Renal cortical epithelial cell (primary cell): ENCODE measurements at places on chromosomes 12 and 14.

DNA sequence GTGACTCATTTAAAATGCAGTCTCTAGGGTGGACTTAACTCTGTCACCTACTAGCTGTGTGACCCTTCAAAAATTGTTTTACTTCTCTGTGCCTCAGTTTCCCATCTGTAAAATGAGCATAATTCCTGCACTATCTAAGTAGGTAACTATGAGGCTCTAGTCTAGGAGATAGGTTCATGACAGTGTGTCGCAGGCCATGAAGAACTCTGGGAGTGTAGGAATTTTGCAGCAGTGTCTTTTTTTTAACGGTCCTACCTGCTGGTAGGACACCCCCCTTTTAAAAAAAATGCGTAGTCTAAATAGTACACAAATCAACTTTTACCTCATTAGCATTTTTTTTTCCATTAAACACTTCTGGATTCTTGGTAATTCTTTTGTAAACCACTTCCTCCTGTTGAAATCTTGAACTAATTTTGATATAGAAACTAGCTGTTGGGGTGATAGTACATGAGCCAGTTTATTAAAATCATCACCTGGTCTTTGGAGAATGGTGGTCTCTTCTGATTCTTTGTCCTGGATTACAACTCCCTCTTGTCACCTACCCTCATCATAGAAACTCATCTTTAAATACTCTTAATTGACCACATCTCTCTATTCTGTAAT lies 86.0 kb upstream of the SLC38A2 start:
- DNase-seq: no peak

DNA sequence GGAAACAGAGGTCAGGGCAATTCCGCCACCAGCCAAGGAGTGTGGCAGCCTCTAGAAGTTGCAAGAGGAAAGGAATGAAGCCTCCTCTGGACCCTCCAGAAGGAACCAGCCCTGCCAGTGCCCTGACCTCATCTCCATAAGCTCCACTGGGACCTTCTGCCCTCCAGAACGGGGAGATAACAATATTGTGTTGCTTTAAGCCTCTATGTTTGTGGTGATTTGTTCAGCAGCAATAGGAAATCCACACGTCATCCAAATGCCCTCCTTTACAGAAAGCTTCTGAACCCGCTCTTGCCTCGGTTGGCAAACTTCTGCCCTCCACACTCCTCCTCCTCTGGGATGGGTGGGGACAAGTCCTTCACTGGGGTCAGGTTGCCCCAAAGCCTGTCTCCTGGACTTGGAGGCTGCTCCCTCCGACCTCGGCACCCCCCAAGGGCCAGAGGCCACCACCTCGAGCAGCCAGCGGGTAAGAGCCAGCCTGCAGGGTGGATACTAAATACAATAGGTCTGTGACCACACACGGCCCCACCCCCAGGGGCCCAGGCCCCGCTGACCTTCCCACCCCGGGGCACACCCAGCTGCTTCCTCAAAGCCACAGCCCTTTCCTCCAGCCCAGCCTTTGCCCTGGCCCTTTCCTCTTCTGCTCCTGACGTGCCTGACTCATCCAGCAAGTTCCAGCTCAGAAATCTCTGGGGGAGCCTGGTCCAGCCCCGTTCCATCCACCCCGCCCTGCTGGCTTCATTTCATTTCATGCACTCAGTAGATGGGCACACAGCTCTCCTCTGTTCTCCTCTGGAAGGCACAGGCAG lies 58.7 kb upstream of the NCOR2 start:
- peak; percentile 75 for DNase-seq

DNA sequence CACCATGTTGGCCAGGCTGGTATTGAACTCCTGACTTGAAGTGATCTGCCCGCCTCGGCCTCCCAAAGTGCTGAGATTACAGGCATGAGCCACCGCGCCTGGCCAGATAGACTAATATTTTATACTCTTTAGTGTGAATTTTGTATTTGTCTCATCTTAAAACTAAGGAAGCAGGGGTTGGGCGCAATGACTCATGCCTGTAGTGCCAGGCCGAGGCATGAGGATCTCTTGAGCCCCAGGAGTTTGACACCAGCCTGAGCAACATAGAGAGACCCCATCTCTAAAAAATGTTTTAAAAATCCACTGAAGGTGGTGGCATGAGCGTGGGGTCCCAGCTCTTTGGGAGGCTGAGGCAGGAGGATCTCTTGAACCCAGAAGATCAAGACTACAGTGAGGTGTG lies 9.0 kb downstream of the DYNC1H1 start:
- DNase-seq: no peak

DNA sequence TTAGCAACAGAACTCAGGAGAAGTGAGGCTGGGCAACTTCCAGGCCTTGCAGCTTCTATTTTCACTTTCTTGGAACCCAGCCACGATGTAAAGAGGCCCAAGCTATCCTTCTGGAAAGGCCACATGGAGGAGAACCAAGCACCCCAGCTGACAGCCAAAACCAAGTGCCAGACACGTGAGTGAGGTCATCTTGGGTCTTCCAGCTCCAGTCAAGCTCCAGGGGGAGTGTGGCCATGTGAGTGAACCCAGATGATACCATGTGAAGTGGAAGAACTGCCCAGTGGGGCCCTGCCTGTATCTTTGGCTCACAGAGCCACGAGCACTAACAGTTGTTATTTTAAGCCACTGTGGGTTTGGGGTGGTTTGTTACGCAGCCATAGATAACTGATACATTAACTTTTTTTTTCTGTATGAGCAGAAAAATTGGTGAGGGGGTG lies 126.8 kb upstream of the MAP1LC3B2 start:
- no peak for DNase-seq

GRCh38 chr14:104643306-104643705 lies 38.7 kb upstream of the TMEM179 start:
- no peak for DNase-seq

GRCh38 chr12:132392389-132393244 lies 63.2 kb upstream of the GALNT9 start:
- no peak for DNase-seq

- no peak for DNase-seq
Observed at GRCh38 chr12:69468237-69469026, 1.8 kb upstream of the FRS2 start.

- DNase-seq: peak; percentile 86
Observed at GRCh38 chr12:54603173-54603814, 14.8 kb upstream of the PPP1R1A start.

DNA sequence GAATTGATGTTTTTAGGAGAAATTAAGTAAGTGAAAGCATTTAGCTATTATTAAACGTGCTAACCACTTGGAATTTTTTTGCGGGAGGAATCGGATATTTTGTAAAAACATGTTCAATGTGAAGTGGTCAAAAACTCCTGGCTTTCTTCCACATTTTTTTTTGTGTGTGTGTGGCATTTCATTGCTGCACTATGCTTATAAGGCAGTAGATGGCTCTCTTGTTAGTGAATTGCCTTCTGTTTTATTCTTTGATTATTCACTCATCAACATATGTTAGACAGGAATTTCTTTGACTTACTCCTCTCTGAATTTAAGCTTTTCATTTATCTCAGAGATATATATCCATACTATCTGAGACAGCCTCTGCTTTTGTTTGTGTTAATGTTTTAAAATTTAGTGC lies 71.3 kb downstream of the DERA start:
- DNase-seq: peak; percentile 62

- peak; percentile 6 for DNase-seq
Observed at GRCh38 chr12:108980831-108981618, 39.8 kb downstream of the SVOP start.

DNA sequence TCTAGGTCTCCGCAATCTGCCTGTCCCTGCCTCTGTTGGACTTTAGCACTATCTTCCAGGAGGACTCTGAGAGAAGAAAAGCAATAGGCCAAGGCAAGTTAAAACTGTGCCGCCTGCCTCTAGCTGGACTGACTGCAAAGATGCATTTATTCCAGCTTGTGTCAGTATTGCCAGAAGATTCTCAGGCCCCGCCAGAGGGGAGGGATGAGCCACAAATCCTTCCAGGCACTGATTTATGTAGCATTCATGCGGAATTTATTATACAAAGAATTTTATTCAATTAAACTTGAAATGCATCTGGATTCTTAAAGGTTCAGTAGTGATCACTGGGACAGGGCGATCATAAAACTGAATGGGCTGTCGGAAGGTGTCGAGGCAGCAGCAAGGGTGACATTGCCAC lies 19.8 kb downstream of the MMAB start:
- no peak for DNase-seq

DNA sequence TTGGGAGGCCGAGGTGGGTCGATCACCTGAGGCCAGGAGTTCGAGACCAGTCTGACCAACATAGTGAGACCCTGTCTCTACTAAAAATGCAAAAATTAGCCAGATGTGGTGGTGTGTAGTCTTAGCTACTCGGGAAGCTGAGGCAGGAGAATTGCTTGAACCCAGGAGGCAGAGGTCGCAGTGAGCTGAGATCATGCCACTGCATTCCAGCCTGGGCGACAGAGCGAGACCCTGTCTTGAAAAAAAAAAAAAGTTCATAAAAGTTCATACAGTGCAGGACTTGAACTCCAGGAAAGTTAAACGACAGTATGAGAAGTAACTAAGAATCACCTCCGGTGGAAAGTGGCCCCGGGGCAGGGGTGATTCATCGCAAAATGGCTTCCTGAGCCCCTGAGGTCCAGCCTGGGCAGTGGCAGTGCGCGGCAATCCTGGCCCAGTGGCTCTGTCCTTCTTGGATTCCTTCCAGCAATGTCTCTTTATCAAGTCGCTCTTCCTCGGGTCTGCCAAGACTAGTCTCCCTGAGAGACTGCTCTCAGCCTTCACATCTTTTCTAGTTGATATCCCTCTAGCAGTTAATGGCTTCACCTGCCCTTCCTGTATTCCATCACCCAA lies 16.7 kb upstream of the MAP1LC3B2 start:
- DNase-seq: peak; percentile 62

- DNase-seq: no peak
Observed at GRCh38 chr14:76125511-76125910, 26.2 kb upstream of the GPATCH2L start.

DNA sequence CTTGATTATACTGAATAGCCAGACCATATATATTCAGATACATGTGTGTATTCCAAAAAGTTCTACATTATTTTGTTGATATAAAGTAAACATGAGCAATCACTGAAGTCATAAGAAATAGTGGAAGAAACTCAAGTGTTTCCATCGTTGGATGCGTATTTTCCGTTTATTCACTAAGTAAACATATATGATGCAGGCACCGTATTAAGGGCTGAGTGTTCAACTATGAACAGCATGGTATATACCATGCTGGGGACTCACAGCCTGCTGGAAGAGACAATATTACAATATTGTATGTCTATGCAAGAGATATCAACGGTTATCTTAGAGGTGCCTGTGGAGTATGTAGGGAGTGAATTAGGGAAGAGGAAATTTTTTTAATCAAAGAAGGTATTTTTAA lies 1.2 kb downstream of the PYROXD1 start:
- DNase-seq: no peak

GRCh38 chr14:65206448-65207096 lies 104.3 kb upstream of the MAX start:
- DNase-seq: peak; percentile 74

GRCh38 chr14:104585966-104586697 lies 6.6 kb downstream of the C14orf180 start:
- DNase-seq: no peak

DNA sequence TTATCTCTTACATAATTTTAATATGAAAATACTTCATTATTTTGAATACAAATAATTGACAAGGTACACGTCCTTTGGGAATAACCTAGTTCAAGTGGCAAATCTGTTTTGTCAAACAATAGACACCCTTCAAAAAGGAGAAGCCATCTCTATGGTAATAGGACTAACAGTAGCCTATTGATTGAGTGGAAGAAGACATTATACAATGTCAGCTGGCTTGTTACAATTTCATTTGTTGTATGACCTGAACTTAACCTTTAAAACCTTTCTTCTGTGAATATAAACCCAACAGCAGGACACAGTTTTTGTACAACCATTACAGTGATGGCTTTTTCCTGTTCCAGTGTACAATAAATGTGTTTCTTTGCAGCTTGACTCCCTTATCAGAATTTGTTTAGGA lies 8.1 kb downstream of the TMEM260 start:
- DNase-seq: no peak

DNA sequence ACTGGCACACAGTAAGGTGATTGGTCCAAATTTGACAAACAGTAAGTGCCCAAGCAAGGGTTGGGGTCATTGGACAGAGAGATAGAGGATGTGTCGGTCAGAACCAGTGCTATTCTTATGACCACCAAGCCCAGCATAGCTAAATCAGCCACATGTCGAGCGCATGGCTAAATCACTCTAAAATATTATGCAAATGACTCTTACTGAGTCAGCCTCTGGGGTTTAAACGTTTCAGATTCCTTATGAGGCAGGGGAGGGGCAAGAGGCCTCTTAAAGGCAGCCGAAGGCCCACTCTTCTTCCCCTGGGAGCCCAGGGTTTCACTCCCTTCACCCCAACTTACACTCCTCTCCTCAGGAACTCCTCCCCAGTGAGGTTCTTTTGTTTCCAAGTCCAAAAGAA lies 603 bp upstream of the ENDOU start:
- DNase-seq: peak; percentile 50

GRCh38 chr14:36627981-36628380 lies 33.7 kb upstream of the PAX9 start:
- DNase-seq: no peak

GRCh38 chr12:39441189-39441962 lies 1.5 kb downstream of the KIF21A start:
- DNase-seq: no peak

DNA sequence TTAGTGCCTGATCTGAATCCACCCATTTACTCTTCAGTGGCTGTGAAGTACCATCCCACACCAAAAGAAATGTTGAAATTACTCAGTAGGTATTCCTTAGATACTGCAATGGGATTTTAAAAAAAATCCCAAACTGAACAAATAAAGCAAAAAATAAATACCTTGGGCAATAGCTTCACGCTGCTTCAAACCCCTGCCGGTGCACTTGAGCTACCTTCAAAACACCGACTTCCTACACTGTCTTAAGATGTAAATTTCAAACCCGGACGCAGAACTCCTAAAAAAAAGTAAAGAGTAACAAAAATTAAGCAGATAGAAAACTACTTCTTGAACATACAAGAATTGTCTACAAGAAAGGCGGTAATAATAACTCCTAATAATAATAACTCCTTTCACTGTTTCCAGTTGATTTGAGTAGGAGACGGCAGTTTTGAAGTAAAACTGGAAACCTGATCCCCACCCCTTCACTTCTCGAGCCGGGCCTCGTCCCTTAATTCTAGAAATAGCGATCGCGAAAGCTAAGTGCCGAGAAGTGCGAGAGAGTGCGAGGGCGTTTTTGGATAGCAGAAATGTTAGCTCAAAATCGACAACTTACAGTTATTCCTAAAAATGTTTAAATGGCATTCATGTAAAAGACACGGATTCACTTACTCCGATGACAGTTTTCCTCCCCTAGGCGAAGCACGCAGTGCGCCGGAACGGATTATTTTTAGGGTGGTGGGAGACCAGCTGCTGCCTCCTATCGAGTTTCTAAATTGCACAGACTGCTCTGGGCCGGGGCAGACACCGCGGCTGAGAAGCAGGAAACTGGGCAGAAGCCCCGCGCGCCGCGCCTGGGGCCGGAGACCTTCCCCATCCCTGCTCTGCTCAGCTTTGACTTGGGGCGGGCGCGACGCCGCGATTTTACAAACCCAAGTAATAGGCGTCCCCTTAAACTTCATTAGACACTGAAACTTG lies at the start of gene ABCC9:
ABCC9 (minus strand) TSS at position 878 of the 957 bp plus-strand sequence. CDS start 4,752 bp downstream, outside the sequence.
- no peak for DNase-seq
